D341Med (cell line): ENCODE measurements at places on chromosomes 2 and 18.

- no peak for DNase-seq
Measured at GRCh38 chr2:8918412-8918811, 81.0 kb upstream of the KIDINS220 start.

DNA sequence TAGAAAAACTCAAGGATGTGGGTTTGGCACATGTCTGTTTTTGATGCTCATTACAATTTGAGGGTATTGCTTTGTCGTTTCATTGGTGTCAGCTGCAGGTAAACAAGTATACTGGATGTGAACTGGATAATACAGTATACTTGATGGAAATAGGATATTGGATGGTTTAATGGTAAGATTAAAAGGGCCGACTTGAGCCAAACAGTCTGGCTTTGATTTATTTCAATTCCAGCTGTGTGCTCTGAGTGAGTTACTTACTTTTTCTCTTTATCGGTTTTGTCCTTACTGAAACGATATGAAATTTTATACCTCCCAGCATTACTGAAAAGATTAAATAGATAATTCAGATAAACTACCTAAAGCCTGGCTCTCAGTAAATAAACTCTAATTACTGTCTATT is 227.6 kb downstream of the ASXL3 start:
- DNase-seq, result no peak

DNA sequence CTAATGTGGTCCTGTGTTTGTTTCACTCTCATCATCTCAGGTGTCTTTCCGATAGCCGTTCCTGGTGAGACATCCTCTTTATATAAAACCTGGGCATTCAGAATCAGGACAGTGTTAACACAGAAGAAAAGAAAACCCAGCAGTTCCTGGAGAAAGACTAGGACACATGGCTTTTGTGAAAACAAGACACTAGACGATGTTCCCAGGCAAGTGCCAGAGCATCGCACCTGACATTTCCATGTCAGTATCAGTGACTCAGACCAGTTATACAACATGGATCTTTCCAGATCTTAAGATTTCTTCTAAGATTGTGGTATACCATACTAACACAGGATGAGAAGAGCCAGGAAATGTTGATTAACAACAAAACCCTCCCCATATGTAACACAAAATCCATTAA is 96.5 kb downstream of the RIF1 start:
- no peak for DNase-seq

DNA sequence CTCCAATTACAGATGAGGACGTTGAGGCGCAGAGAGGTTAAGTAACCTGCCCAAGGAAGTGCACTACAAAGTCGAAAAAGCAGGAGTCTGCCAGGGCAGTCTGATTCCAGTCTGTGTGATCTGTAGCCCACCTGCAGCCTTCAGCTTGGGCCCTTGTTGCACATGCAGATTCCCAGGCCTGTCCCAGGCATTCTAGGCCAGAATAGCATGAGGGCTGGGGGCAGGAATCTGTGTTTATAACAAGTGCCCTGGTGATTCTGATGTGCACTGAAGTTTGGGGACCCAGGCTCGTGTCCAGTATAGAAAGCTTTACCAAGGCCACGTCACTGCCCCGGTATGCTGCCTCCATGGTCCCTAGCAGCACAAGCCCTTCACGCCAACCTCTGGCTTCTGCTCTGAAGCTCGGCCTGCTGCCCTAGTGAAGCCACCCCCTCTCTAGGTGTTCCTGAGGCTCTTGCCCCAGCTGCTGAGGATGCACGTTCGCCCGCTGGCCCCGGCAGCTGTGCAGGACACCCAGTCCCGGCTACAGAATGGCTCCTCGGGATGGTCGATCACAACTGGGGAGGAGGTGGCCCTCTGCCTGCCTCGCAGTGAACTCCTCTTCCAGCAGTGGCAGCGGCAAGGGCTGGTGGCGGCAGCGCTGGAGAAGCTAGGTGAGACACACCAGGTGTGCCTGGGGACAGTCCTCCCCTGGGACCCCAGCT is 4.6 kb downstream of the CHRNG start:
- no peak for DNase-seq

- no peak for DNase-seq
Measured at GRCh38 chr18:26406324-26406723, 142.0 kb downstream of the KCTD1 start.

DNA sequence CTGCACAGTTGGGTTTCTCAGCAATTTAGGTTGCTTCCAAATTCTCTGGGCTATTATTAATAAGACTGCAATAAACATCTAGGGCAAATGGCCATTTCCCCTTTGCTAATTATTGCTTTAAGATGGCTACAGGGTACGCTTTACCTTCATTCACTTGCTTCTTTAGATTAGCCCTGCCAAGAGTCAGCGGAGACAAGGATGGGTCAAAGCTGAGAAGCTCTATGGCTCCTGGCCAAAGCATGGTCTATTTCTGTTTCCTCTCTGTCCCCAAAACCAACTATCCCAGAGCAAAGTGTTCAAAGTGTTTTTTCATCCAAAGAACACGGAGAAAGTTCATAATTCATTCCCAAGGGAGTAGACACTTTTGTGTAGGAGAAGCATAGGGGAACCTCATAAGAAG is 75.2 kb upstream of the NFU1 start:
- DNase-seq, result no peak

- peak; percentile 73 for DNase-seq
Measured at GRCh38 chr18:36284671-36285295, 12.7 kb upstream of the FHOD3 start.

GRCh38 chr2:181861379-181861778 is 30.2 kb upstream of the ITPRID2 start:
- no peak for DNase-seq

- no peak for DNase-seq
Measured at GRCh38 chr2:23707096-23707495, 219.8 kb downstream of the ATAD2B start.

GRCh38 chr2:8803658-8804379 is 33.6 kb downstream of the KIDINS220 start:
- DNase-seq, result no peak

DNA sequence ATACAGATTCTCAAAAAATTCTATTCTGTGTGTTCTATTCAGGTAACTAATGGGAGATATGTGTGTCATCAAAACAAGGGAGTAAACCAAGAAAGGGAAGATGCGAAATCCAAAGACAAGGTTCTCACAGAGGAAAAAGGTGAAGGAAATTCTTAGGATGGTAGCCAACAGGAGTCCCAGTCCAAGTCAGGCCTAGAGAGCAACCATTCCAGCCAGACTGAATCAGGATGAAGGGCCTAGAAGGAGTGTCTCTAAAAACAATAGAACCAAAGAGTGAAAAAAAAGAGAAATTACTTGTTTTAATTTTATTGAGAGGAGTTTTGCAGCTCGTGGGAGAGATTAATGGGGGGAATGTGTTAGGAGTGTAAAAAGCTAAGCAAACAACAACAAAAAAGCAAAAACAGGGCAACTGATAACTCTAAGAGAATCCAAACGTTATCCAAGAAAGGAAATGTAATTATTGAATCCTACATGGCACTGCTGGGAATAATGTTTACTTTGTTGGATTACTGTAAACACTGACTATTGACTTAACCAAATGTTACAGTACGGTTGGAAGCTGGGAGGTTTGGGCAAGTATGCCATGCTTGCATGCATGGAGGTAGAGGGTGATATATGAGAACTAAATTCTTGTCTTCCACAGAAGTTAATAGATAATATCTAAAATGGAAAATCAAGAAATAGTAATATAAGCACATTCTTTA is 12.3 kb downstream of the MAP3K20 start:
- DNase-seq, result no peak

DNA sequence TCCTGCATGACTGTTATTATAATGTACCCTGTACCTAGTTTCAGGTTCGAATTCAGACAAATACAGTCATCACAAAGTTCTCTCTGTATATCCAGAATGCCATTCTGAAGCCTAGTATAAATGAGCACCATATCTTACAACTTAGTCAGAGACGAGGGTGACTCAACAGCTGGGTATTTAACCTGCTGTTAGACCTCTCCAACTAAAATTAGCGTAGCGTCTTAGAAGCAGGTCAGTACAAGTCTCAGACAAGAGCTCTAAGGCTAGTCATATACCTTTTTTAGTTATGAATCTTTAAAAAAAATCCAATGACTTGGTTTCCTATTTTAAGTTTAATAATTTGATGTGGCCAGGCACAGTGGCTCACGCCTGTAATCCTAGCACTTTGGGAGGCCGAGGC is 74.1 kb downstream of the CABYR start:
- DNase-seq, result no peak

DNA sequence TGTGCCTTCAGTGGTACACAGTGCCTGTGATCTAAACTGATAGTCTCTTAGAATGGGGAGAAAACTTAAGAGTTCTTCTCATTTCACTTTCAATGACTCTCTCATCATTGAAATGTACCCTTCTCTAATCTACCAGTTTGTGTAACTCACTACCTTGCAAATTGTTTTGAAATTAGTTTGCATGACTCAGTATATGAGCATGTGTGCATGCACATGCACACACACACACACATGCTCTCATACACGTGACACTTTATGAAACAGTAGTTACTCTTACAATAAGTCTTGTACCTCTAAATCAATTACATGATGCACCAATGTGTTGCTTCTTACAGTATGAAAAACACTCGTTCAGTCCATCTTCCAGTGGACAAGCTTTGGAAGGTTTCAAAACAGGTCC is 10.6 kb downstream of the LYPD6B start:
- no peak for DNase-seq

- DNase-seq, result no peak
Measured at GRCh38 chr2:225920621-225921220, 521.2 kb downstream of the NYAP2 start.

DNA sequence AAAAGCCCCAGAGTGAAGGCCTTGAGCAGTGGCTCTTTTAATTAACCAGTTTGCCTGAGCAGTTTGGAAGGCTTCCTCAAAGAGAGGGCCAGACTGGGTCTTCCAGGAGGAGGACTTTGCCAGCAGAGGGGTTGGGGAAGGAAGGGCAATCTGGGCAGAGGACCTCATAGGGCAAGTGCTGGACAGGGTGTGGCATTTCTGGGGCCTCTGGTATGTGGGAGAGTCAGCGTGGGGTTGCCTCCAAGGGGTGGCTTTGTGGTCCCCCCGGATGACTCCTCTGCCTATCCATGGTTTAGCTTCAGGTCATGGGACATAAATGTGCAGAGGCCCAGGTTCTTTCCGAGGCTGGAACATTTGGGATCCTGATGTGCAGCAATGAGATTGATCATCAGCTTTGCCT is 12.6 kb downstream of the GLI2 start:
- peak; percentile 6 for DNase-seq

DNA sequence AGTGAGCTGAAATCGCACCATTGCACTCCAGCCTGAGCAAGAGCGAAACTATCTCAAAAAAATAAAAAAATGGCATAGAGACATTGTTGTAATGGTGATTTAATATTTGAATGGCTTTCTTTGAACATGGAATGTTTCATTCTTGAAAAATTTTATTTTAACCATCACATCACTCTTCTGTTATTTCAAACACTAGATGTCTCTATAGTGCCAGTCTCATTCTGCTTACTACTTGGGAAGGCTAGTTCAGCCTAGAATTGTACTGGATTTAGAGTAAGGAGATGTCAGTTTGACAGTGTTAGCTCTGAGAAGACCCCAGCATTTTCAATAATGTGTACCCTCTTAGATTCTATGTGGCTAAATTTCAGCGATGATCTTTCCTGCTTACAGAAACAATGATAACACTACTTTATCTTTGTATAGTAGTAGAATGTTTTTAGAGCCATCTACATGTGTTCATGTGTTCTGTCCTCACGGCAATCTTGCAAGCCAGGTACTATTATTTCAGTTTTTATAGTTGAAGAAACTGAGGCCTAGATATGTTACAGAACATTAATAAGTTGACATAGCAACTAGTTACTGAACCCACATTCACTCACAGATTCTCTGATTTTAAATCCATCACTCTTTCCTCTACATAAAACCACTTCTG is 142.9 kb upstream of the ZSWIM2 start:
- DNase-seq, result no peak

DNA sequence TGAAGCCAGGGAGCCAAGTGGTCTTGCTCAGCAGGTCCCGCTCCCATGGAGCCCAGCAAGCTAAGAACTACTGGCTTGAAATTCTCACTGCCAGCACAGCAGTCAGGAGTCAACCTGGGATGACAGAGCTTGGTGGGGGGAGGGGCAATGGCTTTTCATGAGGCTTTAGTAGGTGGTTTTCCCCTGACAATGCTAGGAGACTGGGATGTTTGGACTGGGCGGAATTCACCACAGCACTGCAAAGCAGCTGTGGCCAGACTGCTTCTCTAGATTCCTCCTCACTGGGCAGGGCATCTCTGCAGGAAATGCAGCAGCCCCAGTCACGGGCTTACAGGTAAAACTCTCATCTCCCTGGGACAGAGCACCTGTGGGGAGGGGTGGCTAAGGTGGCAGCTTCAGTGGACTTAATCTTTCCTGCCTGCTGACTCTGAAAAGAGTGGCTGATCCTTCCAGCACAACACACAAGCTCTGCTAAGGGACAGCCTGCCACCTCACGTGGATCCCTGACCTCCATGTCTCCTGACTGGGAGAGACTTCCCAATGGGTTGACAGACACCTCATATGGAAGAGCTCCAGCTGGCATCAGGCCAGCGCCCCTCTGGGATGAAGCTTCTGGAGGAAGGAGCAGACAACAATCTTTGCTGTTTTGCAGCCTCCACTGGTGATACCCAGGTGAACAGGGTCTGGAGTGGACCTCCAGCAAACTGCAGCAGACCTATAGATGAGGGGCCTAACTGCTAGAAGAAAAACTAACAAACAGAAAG is 349.7 kb upstream of the ST6GAL2 start:
- no peak for DNase-seq

GRCh38 chr2:150557020-150557600 is 69.6 kb upstream of the RND3 start:
- no peak for DNase-seq

DNA sequence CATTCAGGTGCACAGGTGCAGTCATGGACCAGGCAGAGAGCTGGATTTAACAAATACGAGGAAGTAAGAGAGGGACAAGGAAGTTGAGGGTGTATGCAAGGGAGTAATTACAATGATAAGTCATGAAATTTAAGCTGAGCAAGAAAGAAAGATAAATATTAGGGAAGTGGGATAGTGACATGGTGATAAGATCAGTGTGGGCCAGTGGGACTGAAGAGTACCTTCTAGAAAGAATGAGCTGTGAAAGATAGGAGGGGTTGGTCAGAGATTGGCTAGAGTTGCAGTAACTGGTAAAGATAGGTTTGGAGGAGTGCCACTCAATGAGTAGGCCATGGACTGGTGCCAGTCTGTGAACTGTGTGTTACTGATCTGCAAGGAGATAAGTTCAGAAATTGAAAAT is 200.8 kb upstream of the SIX3 start:
- DNase-seq, result no peak

DNA sequence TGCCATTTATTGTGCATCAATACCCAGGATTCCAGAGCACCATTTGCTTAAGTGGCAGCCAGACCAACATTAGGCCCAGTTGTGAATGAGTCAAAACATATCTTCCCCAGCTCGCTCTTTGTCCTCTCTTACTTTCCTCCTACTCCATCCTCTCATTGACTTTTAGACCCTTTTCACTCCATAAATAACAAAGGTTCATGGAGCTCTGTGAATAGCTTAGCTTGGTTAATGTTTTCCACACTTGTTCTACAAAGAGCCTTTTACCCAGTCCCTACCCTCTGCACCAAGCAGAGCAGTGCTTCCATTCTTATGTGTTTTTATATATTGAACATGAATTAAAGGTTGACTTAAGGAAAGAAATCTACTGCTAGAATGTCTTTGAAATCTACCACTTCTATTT is 625.8 kb upstream of the FANCL start:
- no peak for DNase-seq

GRCh38 chr2:241216211-241216761 is 27.8 kb downstream of the ANO7 start:
- DNase-seq, result no peak

GRCh38 chr2:63589148-63589958 is 590 bp downstream of the MDH1 start:
- DNase-seq, result no peak
